Stimulated activated CD8-positive, alpha-beta memory T cell treated with anti-CD3 and anti-CD28 coated beads, Interleukin-15, amount 100 ng/mL, for 1 hour (primary cell): ENCODE measurements at places on chromosomes 4 and X.

DNA sequence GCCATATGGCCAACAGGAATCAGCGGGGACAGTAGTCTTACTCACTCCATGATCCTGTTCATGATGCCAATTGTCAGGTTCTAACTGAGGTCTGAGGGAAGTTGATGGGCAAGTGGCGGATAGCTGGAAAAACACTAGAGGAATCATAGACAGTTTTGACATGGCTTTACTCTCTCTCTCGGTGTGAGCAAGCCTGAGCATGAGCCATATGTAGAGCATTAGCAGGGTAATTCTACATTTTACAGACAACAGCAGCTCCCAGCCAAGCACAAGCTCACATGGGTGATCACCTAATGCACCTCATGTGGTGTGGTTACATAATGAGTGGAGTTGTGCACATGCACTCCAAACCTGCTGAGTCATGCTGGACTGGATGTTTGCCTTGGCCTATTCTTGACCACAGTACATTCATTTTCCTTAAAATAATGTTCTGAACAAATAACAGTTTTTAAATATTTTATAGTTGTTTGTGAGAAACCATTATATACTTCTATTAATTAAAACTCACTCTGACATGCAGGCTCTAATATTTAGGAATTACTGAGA, 429.2 kb downstream of the GPAT3 start:
- DNase-seq: no peak

- DNase-seq: no peak
Observed at GRCh38 chrX:12496343-12496742, 294.9 kb upstream of the PRPS2 start.

- no peak for DNase-seq
Observed at GRCh38 chrX:11241720-11242119, 51.5 kb upstream of the AMELX start.

DNA sequence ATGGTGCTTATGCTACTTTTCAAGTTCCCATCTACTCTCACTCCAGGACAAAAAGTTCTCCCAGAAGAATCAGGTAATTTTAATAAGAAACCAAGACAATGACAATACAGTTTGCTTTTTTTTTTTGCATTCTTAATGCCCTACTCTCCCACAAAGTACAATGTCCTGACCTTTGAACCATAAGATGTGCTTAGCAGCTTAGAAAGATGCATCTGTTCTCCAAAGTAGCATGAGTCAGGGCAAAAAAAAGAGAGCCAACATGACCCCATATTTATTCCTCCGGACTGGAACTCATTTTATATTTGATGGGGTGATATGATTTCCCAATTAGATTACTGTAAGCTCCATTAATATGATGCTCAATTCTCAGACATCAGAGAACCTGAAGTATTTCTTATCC, 16.5 kb upstream of the PDCL2 start:
- DNase-seq: no peak

- DNase-seq: no peak
Observed at GRCh38 chr4:145663194-145663593, 16.8 kb upstream of the C4orf51 start.

DNA sequence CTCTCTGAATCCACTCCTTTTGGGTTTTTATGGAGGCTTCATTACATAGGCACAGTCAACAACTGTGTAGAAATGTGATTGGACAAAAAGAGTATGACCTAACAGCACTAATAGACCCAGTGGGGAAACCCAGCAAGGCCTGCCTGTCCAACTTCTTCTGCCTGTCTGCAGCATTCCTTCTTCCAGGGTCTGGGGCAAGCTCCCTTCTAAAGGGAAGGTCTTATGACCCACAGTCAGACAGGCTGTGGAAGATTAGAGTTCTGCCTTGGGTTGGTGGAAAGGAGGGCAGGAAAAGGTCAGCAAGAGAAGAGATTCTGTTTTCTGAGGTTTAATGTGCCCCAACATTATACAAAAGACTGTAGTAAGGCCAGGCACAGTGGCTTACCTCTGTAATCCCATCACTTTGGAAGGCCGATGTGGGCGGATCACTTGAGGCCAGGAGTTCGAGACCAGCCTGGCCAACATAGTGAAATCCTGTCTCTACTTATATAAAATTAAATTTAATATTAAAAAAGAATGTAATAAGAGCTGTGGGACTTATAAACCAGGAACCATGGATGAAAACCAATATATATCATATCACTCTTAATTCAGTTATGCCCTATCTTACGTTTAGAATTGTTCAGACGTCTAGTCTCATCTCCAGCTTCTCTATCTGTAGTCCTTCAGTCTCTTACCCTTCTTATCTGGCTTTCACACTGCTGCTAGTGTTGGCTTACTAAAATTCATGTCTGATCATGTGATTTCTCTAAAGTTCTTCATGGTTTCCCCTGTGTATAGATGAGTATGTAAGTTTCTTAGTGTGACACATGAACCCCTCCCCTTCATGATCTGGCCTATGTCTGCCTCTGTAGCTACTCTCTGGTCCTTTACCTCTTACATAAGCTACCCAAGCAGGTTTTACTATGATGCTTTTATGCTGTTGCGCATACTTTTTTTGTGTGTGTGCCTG, 6.2 kb downstream of the CLCN3 start:
- DNase-seq: no peak

DNA sequence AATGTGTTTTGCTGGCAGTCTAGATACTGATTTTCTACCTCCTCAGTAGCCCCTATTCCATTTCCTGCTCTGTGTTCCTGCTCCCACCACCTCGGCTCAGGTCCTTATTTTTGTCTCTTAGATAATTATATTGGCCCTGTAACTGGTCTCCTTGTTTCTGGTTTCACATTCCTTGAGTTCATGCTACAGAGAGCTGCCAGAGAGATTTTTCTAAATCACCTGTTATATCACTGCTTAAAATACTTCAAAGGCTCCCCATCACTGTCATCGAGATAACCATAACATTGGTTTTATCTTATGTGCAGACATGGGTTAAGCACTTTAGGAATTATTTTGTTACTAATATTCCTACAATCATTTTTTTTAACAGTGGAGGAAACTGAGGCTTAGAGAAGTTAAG, 9.6 kb downstream of the SYNPO2 start:
- no peak for DNase-seq

DNA sequence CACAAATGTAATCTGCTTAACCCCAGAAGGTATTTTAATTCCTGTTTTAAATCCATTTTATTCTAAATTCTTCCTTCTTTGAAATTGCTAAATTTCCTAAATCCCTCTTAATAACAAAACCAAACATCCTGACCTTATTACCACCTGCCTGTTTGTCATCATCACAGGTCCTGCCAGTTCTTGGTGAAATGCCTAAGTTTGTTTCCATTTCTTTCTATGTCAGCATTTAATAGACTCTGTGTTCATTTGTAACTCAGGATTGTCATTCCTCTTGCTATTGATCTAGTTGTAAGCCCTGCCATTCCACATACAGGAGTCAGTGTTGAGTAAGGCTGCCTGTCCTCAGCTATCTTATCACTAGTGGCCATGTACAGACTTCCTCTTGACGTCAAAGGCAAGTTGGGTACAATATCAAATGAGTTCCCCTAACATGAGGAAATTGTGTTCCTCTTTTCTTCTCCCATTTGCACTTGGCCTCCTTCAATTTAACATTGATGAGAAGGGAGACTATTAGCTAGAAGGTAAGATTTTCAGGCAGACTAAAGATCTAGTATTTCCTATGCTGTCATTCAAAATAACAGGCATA, 440.1 kb downstream of the AFF2 start:
- no peak for DNase-seq

DNA sequence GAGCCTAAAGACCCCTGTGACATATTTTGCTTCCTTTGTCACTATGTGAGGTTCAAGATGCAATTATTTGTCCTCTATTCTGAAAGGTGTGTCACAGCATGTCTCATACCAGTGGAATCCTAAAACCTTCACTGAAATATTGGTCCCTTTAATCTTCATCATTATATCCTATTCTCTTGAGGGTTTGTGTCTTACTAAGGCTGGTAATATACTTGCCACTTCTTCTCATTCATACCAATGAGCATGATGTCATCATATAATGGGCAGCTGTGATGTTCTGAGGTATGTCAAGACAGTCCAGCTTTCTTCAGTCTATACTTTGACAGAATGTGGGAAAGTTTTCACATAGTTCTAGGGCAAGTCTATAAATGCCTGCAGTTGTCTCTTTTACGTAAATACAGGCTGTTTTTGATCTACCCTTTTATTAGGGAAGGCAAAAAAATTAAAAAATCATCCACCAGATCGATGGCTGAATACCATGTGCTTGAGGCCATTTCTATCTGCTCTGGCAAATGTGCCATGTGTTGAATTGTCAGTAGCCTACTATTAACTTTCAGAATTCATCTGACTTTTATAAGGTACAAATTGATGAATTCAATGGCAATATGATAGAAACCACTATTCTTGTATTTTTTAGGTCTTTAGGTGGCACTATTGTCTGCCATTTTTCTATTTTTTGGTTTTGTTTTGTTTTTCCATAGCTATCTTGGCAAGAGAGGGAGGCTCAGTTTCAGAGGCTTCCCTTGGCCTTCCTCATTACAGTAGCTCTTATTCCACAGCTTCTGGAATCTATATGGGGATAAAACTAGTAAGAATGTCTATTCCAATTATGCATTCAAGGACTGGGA, 209.0 kb downstream of the PPARGC1A start:
- DNase-seq: no peak

DNA sequence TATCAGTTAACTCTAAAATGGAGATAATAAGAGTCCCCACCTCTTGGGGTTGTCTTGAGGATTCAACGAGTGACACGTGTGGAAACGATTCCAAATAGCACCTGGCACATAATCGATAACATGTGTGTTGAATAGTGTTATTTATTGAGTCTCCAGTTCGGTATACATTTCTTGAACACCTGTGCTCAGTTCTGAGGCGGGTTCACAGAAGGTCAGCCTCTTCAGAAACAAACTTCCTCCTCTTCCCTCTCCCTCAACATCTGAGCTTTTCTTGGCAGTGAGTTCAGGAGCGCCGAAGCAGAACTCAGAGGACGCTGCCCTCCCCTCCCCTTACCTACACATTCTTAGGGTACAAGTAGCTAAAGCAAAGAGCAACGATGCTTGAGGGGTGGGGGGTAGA, 934 bp downstream of the PDHA1 start:
- no peak for DNase-seq

- no peak for DNase-seq
Observed at GRCh38 chrX:9383655-9384054, 81.2 kb upstream of the TBL1X start.

DNA sequence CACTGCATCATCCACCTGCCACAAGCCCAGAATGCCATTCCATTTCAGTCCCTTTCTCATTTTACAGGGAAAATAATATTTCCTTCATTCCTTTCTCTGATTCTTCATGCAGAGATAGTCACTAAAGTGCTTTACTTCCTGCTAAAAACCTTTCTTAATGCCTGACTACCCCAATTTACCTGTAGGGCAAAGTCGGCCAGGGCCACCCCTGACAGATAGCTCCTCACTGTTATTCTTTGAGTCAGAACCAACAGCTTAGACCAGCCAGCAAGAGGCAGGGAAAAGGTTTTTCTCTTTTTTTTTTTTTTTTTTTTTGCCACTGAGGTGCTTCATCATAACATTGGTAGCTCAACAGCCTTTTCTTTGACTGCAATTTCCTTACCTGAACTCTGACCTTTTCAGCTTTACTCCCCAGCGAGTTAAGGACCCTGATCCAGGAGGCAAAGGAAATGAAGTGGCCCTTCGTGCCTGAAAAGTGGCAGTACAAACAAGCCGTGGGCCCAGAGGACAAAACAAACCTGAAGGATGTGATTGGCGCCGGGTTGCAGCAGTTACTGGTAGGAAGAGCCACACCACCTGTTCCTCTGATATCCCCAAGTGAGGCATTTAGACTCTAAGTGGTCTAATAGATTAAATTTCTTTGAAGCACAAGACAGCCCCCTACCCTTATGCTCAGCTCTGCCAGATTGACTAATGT, 85.0 kb downstream of the ALPK1 start:
- no peak for DNase-seq

DNA sequence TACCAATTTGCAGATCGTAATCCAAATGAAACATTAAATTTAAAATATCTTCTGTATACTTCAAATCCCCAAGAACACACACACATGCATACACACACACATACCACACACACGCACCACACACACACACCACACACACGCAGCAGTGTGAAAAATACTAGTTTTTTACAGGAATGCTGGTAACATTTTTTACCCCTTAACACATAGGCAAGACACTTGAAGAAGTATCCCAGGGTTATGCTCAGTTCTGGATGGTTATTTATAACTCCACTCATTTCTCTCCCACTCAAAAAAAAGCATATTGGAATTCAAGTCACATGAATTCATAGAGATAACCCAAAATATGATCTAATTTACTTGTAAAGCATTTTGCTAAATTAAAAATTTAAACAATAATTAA, 325.5 kb upstream of the SLC7A11 start:
- DNase-seq: no peak

DNA sequence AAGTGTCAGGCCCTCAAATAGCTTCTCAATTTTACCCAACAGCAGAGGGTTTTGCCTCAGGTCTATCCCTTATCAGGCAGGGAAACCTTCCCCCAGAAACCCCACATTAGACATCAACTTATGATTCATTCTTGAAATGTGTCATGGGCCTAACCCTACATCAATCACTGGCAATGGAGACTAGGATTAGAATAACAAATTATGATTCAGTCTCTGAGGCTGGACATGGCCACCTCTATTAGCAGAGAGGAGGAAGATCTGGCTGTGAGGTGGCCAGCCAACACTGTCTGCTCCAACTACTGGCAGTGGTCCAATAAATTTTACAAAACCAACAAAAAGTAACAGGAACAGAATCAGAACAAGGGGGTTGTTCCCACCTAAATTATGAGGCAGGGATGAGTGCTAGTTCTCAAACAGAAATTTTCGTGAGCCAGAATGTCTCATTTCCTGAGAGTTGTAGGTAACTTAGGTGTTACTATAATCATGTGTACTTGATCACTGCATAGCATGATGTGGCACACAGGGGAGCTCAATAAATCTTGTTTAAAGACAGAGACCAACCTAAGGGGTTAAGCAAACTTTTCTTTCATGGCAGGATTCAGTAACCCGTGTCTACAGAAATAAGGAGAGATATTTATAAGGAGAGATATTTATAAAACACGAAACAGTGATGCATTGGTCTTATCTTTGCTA, 126.8 kb downstream of the NFKB1 start:
- no peak for DNase-seq
